ENCODE measurements at places on chromosomes 2 and 18.
A peak's percentile ranks its signal among the peaks of the same experiment; 100 is the strongest.

DNA sequence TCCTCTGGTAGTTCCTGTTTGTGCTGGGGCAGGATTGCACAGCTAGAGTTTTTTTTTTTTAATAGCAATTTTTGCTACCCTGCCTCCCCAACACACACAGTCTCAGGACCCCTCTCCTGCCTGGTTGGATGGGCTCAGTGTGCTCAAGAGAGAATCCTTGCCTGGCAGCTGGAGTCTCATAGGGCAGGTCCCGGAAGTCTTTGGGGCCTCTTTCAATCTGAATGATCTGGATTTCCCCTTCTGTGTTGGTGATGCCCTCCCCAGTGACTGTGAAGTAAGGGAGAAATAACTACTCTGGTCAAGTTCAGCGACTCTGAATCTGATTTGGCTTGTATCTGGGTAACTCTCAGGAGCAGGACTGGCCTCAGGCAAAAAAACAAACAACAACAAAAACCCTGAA, 220.6 kb upstream of the LRRTM1 start:
- no peak for DNase-seq

- DNase-seq, result no peak
Observed at GRCh38 chr2:133502678-133503077, 65.6 kb downstream of the NCKAP5 start.

DNA sequence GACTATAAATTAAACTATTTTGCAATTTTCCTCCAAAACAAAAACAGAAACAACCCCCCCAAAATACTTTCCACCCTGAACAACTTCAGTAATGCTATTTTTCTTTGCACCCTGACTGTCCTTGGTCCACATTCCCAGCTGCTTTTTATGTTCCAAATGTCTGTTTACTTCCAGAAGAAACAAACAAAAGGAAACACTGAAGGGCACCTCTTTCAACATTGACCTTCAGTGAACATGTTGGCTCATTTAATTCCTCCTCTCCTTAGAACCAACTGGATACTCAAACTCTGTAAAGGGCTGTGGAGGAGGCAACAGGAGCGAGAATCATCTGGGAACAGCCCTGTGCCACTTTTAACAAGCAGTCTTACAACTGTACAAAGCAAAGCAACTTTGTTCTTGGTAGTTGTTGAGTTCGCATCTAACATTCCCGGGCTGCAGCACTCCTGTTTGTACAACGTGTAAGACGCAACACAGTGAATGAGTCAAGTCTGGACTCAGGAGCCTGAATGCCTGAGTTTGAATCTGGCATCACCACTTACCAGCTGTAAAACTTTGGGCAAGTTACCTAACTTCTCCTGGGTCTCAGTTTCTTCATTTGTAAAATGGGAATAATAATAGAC, 111.4 kb upstream of the GATA6 start:
- no peak for DNase-seq

DNA sequence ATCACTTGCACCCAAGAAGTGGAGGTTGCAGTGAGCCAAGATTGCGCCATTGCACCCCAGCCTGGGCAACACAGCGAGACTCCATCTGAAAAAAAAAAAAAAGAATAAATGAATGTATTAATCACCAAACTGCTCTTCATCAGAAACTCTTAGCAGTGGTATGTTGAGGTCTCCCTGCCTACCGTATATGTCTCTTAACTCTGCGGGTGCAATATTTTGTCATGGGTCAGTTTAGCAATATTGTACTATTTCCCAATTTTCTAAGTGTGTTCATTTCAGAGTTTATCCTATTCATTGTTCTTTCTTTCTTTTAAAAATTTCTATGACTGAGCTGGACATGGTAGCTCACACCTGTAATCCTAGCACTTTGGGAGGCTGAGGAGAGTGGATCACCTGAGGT, 37.9 kb upstream of the MAP4K3 start:
- DNase-seq, result no peak

DNA sequence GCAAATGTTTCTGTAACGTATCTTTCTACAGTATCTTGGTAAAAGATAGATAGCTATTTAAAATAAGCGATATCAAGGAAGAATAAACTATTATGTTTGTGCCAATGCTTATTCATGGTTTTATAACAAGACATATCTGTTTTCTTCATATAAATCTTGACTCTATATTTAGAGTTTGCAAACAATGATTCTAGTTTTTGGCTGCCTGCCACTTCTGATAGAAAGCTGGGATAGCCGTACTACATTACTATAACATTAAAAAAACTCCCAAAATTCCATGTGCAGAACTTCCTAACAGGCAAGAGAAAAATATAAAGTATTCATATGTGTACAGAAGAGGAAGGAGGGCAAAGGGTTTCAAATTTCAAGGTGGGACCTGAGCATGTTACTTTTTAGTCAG, 985.0 kb downstream of the BCL11A start:
- DNase-seq, result no peak

DNA sequence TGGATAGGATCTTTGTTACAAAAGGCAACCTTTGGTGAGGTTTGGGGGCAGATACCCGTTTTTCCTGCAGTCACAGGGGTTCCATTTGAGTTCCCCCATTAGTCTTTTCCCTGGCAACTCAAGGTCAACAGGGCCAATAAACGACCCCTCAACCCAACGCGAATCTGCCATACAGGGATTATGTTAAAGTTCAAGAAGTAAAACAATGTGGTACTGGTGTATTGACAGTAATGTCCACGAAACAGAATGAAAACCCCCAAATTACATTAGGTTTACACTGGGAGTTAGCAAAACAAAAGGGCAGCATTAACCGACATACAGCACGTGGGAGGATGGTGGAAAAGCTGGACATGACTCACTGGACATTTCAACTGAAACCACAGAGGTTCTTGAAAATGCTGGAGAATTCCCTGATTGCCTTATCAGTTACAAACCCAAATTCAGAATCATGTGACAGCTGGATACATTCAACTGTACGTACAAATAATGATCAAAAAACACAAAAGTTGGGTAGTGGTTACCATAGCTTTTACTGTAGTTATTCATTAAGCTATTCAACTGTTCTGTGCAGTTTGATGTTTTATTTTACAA, 4.9 kb upstream of the IMP4 start:
- no peak for DNase-seq

DNA sequence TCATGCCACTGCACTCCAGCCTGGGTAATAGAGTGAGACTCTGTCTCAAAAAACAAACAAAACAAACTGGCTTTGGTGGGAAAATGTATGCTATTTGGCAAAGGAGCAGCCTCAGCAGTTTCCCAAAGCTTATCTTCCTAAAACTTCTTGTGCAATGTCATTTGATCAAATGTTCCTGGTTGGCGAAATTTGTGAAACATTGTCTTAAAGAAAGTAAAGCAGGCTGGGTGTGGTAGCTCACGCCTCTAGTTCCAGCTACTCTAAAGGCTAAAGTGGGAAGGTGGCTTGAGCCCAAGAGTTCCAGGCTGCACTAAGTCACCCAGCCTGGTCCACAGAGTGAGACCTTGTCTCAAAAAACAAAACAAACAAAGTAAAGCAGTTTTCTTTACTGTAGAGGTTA, 17.3 kb upstream of the TAF4B start:
- no peak for DNase-seq

GRCh38 chr18:38930881-38931753, 1365.5 kb upstream of the CELF4 start:
- DNase-seq, result no peak

GRCh38 chr18:34050661-34051060, 174.1 kb downstream of the NOL4 start:
- no peak for DNase-seq

GRCh38 chr2:175843625-175844024, 158.4 kb downstream of the LNPK start:
- no peak for DNase-seq

DNA sequence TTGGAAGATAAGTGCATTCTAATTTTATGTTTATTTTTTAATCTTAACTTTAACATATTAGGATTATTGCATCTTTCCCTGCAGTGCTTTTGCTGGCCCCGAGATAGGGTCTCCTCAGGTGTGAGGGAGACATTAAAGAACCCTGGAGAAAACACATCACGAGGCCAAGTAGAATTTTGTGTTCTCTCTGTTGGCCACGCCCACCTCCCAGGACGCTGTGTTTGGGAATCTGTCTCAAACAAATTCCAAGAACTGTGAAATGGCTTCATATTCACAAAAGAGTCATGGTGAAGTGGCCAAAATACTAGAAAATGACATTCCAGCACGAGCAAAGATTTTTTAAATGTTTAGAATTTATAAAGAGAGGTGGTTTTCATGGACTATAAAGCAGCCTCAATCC, 27.3 kb downstream of the RNF144A start:
- DNase-seq, result no peak

GRCh38 chr18:58228176-58228575, 184.2 kb downstream of the NEDD4L start:
- DNase-seq, result no peak

DNA sequence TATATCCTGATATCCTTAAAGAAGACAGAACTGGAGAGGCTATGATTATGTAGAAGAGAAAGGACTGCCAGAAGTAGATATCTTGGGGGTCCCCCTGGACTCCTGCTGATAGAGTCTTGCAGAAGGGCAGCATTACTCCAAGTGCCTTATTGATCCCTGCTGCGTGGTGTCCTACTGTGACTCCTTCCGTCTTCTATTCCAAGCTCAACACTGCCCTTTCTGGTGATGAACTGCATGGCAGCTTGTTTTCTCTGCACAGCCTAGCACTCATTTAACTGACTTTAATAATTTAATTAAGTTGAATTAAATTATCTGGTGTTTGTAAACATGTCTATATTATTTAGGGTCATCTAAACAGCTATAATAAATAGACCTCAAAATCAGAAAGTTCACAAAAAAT, 194.1 kb upstream of the DSEL start:
- peak; percentile 1 for DNase-seq

GRCh38 chr18:69631281-69631680, 230.6 kb downstream of the DOK6 start:
- no peak for DNase-seq

- no peak for DNase-seq
Observed at GRCh38 chr2:47403609-47404193, 745 bp downstream of the MSH2 start.

DNA sequence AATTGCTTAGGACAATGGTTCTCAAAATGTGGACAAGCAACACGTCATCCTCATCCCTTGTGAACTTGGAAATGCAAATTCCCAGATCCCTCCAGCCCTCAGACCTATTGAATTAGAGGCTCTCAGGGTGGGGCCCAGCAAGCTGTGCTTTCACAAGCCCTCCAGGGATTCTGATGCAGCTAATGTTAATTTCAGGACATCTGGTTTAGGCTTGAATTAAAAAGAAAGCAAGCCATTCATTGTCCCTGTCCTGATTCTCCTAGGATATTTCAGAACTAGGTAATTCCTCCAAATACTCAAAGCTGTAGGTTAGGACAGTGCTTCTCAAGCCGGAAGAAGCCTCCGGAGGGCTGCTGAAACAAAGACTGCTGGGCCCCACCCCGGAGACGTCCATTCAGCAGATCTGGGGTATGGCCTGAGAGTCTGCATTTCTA, 26.0 kb upstream of the GLI2 start:
- DNase-seq, result no peak

DNA sequence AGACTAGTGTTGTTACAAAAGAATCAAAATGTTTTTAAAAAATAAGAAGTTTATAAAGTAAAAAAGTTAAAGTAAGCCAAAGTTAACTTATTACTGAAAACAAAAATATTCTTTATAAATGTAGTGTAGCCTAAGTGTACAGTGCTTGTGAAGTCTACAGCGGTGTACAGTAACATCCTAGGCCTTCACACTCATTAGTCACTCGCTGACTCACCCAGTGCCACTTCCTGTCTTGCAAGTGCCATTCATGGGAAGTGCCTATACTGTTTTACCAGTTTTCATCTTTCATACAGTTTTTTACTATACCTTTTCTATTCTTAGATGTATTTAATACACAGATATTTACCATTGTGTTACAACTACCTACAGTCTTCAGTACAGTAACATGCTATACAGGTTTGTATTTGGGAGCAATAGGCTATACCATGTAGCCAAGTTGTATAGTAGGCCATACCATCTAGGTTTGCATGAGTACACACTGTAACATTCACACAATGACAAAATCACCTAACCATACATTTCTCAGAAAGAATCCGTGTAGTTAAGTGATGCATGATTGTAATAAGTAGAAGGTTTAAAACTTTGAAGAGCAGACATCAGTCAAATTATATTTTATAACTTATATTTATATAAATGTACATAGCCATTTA, 13.4 kb downstream of the SERPINB7 start:
- peak; percentile 2 for DNase-seq

- DNase-seq, result no peak
Observed at GRCh38 chr2:862731-863466, 87.8 kb upstream of the SNTG2 start.

DNA sequence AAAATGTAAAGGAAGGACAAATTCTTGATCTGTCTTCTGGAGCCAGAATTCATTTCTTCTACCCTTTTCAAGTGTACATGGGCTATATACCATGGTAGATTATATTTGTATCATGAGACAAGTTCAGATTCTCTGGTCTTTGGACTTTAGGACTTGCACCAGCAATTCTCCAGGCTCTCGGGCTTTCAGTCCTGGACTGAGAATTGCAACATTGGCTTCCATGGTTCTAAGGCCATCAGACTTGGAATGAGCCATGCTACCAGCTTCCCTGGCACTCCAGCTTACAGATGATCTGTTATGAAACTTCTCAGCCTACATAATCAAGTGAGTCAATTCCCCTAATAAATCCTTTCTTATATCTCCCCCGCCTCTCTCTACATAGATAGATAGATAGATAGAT, 33.3 kb downstream of the SRD5A2 start:
- DNase-seq, result no peak

DNA sequence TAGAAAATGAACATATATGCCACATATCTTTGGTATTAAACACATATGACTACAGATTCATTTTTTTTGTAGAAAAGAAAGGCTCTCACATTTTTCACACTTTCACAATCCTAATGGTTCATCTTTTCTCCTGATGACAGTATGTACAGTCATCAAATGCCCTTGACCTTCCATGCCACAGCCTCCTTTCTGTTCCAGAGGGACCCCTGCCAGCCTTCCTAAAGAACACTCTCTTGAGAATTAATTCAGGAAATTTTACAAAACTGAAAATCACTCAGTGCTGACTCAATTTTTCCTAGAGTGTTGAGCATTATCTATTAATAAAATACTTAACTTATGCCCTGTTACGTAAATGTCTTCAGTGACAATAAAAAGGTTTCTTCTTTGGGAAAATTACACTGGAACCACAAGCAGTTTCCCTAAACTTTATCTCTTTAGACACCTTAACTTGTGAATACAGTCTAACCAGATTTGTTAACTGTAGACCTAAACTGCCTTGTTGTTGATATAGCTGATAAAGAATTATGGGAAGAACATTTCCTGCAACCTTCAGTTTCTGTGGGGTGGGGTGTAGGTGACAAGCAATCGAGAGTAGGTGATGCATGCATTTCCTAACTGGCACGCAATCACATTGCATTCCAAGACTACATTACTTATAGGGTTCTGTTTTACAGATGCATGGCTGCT, 15.3 kb upstream of the ACOXL start:
- no peak for DNase-seq

DNA sequence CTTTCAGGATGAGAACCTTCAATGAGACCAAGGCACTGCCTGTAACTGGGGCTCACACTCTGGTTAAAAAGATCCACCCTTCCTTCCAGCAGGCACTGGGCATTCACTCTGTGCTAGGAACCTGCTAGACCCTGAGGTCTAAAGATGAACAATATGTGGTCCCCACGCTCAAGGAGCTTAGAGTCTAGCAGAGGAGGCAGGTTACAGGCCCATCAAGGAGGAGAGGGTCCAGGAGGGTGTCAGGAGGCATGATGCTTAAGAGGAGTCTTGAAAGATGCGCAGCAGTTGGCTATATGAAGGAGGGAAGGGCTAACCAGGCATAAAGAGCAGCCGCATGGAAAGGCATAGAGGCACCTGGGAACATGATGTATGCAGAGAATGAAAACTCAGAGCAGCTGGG, 4.5 kb downstream of the ANKRD53 start:
- DNase-seq, result no peak

GRCh38 chr2:20218331-20219320, 6.3 kb downstream of the SDC1 start:
- DNase-seq, result no peak
